Heart left ventricle (tissue), 16 donors: ENCODE measurements at places on chromosomes 6 and 20. TPM values are rescaled to one million over a fixed set of nuclear protein-coding genes. Genes with fewer than 3 reads are reported as not detected.

LRP11 gene
- 20.2 TPM for total RNA-seq

DNA sequence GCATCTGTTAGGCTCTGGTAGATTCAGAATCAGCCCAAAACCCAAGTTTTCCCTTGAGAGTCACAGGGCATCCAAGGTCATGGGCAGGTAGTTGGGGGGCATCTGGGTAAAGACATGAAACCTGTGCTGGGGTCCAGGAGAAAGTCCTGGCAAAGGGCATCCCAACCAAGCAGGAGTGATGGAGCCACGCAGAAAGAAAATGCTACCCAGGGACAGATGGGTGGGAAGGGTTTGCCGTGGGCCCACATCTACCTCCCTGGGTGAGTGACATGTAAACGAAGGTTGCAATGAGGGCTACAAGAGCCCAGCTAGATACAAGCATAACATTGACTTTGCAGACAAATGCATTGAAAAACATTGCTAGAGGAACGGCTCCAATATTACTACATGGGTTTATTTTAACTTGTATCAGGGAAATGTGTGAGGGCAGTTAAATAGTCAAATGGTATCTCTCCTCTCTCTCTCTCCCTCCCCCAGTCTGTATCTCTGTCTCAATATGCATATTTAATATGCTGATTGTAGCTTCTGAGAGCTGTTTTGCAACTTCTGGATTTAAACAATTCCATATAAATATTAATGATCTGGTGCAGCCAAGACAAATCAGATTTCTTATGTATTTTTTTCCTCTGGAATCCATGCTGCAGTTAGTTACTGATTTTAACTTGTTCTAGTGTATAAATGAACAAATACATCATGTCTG, 135.7 kb downstream of the SYNDIG1 start:
- no peak for DNase-seq

HLA-DQA2 gene
- not detected for total RNA-seq

DNA sequence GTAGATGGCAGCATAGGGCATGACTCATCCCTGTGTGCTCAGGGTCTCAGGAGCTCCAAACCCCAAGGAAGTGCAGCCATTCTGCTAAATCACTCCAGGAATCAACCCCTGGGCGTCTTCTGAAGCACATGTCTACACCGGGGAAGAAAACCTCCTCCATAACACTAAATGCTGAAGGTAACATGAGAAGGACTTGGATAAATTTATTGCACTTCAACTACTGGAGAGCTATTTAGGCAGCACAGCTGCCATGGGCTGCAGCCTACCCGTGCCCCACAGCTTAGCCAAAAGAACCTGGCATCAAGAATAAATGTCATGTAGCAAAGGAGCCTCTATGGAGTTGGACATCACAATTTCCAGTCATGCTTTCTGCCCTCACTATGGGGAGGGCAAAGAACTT, 152.4 kb upstream of the PROKR2 start:
- DNase-seq: no peak

IMPG1 gene
- not detected for total RNA-seq

DNA sequence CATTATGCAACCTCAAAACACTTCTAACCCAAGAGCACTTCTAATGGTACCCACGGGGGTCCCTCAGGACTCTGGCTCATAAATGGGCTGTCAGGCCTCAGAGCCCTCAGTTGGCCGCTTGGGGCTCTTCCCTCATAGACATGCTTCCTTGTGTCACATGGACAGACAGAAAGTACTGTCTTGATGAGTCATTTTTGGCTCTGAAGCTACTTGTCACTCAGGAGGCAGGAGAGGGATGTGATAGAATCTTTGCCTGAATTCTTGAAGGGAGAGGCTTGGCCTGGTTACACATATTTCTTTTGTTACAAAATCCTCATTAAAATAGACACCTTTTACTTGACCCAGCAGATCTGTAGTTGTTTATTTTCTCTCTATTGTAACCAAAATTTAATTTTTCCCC, 15.1 kb upstream of the EDN1 start:
- no peak for DNase-seq

DNA sequence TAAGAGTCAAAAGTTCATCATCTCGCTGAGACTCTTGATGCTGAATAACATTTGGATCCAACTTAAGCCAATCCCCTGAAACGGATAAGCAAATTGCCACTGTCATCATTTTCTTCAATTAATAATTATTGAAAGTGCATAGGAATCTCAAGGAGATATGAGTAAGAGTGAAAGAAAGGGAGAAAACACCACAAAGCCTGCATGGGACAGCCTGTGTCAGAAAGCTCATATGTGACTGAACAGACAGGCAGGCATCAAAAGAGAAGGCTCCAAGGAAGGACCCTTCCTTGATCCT, 13.3 kb downstream of the ATXN1 start:
- DNase-seq: no peak

ADTRP gene
- total RNA-seq: not detected

GRCh38 chr6:41334482-41335040, 847 bp upstream of the NCR2 start:
- no peak for DNase-seq

GRCh38 chr6:2940010-2940850, 31.1 kb downstream of the SERPINB6 start:
- no peak for DNase-seq

DEFB112 gene
- not detected for total RNA-seq

GTSF1L gene
- total RNA-seq: not detected

- no peak for DNase-seq
Observed at GRCh38 chr20:25249198-25249931, 1.5 kb downstream of the PYGB start.

DNA sequence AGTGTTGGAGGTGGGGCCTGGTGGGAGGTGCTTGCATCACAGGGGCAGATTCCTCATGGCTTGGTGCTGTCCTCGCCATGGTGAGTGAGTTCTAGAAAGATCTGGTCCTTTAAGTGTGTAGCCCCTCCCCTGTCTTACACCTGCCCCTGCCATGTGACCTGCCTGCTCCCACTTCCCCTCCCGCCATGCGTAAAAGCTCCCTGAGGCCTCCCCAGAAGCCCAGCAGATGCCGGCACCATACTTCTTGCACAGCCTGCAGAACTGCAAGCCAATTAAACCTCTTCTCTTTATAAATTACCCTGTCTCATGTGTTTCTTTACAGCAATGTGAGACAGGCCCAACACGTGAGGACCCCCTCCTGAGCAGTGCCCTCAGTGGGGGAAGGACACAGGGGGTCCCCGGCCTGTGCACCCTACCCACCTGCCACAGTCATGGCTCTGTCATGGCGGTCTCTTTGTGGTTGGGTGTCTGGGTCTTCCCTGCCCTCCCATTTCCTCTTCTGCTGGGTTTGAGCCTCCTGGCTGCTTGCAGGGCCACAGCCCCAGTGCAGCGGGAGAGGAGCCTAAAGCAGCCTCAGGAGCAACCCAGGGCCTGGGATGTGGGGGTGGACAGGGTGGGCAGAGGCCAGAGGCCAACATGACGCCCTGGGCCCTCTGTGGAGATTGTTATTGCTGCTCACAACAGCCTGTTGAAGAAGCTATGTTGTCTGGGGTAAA, 87.2 kb upstream of the QKI start:
- DNase-seq: no peak

GRCh38 chr20:21640556-21640955, 64.9 kb upstream of the PAX1 start:
- DNase-seq: no peak

- DNase-seq: peak; percentile 44
Observed at GRCh38 chr6:52995913-52996645, 995 bp upstream of the GSTA4 start.

- DNase-seq: no peak
Observed at GRCh38 chr20:8190043-8190880, 58.2 kb downstream of the PLCB1 start.

GRCh38 chr20:35731469-35731788, 10.6 kb downstream of the RBM39 start:
- DNase-seq: no peak

CST3 gene
- 1,079 TPM for total RNA-seq

GRCh38 chr6:93165850-93166430, 253.4 kb downstream of the EPHA7 start:
- DNase-seq: no peak

- DNase-seq: no peak
Observed at GRCh38 chr20:49037962-49038387, 8.1 kb upstream of the CSE1L start.

GDAP1L1 gene
- total RNA-seq: 0.58 TPM
